ENCODE measurements at places on chromosomes 3 and 15.
A peak's percentile ranks its signal among the peaks of the same experiment; 100 is the strongest.

GRCh38 chr15:56832125-56832524, 86.3 kb upstream of the TCF12 start:
- DNase-seq: no peak

DNA sequence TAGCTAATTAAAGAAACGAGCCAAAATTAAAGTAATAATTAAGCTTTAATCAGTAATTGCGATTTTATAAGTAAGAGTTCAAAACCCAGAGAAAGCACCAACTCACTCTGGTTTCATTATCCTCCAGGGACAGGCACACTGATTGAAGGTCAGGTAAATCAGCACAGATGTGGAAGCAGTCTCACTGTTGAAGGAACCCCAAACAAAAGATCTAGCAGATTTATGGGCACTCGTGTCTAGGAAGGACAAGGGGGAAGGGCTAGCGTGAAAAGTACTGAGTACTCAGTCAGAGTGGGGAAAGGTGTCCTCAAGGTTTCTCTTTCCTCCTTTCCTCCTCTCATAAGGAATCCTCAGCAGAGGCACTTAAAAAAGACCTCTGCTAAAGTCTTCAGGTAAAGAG, 320.1 kb downstream of the PYDC2 start:
- DNase-seq: no peak

DNA sequence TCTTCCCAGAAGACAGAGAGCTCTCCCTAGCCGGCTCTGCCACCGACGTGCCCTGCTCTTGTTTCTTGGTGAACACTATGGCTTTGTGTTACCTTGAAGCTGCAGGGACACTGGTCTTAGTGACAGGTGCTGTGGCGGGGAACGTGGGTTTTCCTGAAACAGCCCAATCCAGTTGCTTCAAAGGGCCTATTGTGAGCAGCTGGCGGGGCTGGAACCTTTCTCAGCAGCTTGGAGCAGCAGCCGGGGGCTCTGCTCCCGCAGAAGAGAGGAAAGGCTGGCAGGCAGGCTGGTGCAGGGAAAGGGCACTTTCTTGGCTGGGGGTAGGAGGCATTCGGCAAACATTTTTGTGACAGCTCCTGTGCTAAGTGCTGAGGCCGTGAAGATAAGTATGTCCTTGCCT, 12.8 kb downstream of the MYZAP start:
- DNase-seq: no peak

GRCh38 chr3:32947789-32948238, 3.6 kb upstream of the CCR4 start:
- DNase-seq: peak; percentile 86
